ENCODE measurements at places on chromosomes 12 and 14.

DNA sequence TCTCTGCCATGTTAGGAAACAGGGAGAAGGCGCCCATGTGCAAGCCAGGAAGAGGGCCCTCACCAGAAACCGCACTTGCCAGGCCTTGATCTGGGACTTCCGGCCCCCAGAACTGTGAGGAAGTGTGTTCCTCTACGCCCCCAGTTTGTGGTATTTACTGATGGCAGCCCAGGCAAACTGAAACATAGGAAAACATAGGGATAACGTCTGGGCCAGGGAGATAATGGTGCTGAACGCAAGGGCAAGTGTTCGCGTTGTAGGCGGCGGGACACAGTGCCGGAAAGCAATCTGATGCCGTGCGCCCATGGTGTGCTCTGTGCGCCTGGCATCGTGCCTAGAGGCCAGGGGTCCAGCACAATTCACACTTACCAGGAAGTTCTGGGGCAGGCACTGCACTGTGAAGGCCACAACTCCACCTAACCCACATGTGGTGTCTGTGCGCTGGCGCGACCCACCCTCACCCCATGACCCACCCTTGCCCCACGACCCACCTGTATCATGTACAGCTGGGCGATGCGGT is 53.6 kb downstream of the ARL6IP4 start:
- H3K27me3 ChIP-seq: no peaks in the 10 kb centered on the region
- no peak overlapping the region for H3K27ac ChIP-seq
- H3K4me1 ChIP-seq: no peaks in the 10 kb centered on the region
- peaks cover 10% of the 10 kb centered on the region for H3K36me3 ChIP-seq

DNA sequence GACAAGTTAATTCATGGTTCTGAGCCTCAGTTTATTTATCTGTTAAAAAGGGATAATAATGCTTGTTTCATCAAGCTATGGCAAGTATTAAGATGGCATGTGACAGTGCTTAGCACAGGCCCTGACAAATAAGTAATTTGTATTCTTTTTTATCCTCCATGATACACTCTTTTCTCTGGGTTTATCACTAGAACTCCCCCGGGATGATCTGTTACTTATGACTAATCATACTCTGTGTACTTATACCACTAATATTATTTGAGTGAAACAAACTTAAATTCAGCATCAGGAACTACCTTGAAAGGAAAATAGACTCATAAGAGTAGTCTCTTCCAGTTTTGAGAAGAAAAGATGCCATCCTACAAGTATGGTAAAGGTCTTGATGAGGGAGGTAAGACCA is 283.8 kb downstream of the PAWR start:
- H3K36me3 ChIP-seq: no peaks in the 10 kb centered on the region
- H3K27me3 ChIP-seq: no peaks in the 10 kb centered on the region
- H3K27ac ChIP-seq: no peak overlapping the region
- H3K4me3 ChIP-seq: no peak overlapping the region

GRCh38 chr12:57444744-57445143 is 10.2 kb downstream of the INHBC start:
- H3K4me3 ChIP-seq: no peak overlapping the region
- no peaks in the 10 kb centered on the region for H3K4me1 ChIP-seq
- H3K36me3 ChIP-seq: no peaks in the 10 kb centered on the region
- H3K27ac ChIP-seq: no peak overlapping the region
- no peaks in the 10 kb centered on the region for H3K27me3 ChIP-seq
- DNase-seq: no peak

- no peaks in the 10 kb centered on the region for H3K4me1 ChIP-seq
- H3K27ac ChIP-seq: no peak overlapping the region
- DNase-seq: no peak
- H3K27me3 ChIP-seq: peaks cover 5% of the 10 kb centered on the region
- H3K36me3 ChIP-seq: no peaks in the 10 kb centered on the region
Measured at GRCh38 chr14:69553252-69553651, 21.4 kb downstream of the CCDC177 start.

GRCh38 chr12:11837216-11837934 is 187.9 kb downstream of the ETV6 start:
- H3K27me3 ChIP-seq: no peaks in the 10 kb centered on the region
- DNase-seq: no peak
- no peak overlapping the region for H3K27ac ChIP-seq

GRCh38 chr12:3604748-3605586 is 114.0 kb downstream of the PRMT8 start:
- H3K36me3 ChIP-seq: peaks cover 5% of the 10 kb centered on the region
- H3K27ac ChIP-seq: no peak overlapping the region
- H3K27me3 ChIP-seq: no peaks in the 10 kb centered on the region
- no peak for DNase-seq

DNA sequence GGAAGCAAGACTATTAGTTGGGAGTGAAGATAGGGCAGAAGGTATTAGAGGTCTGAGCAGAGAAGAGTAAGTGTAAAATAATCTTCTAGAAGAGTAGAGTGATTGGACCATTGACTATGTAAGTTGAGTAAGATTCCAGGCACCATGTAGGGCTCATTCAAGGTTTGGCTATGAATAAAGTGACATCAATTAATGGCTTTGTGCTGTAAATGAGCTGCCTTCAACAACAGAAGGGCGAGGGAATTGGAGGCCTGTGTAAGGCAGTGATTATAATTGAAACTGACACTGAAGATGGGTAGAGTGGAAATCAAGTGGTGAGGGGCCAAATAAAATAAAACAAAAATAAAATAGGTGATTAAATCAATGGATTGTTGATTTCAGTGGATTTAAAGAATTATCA is 26.4 kb downstream of the PTPRQ start:
- H3K27ac ChIP-seq: no peak overlapping the region
- no peaks in the 10 kb centered on the region for H3K36me3 ChIP-seq
- no peaks in the 10 kb centered on the region for H3K4me1 ChIP-seq
- H3K4me3 ChIP-seq: no peak overlapping the region
- H3K27me3 ChIP-seq: no peaks in the 10 kb centered on the region
- DNase-seq: no peak

GRCh38 chr14:104805941-104806624 is 5.2 kb downstream of the ZBTB42 start:
- no peak overlapping the region for H3K27ac ChIP-seq
- H3K27me3 ChIP-seq: no peaks in the 10 kb centered on the region
- no peaks in the 10 kb centered on the region for H3K36me3 ChIP-seq
- DNase-seq: no peak
- no peak overlapping the region for H3K4me3 ChIP-seq
- H3K4me1 ChIP-seq: peaks cover 16% of the 10 kb centered on the region

DNA sequence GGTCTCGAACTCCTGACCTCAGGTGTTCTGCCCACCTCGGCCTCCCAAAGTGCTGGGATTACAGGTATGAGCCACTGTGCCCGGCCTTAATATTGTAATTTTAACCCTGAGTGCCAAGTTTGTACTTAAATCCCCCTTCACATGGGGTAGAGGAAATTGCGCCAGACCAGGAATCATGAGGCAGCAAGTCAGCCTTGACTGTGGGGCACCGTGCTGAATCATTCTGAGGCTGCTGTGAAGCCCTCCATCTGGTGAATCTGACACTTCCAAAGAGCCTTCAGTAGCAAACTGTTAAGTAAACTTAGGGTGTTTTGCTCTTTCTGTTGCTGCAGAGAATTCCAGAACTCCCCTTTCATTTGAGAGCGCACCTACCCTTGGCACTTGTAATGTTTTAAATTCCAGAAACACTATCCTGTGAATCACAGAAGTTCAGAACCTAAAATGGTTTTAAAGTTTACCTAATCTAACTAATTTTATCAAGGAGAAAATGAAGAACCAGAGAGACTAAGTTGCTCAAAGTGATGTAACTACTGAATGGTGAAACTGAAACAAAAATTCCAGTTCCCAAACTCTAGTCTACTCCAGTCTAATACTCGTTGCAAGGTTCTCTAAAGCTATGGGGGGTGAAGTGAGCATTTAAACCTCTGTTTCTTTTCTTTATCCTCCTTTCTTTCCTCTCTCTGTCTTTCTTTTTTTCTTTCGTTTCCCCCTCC is 7.5 kb downstream of the HEBP1 start:
- no peak overlapping the region for H3K4me3 ChIP-seq
- H3K36me3 ChIP-seq: no peaks in the 10 kb centered on the region
- H3K4me1 ChIP-seq: no peaks in the 10 kb centered on the region
- H3K27ac ChIP-seq: no peak overlapping the region
- DNase-seq: no peak
- H3K27me3 ChIP-seq: no peaks in the 10 kb centered on the region

DNA sequence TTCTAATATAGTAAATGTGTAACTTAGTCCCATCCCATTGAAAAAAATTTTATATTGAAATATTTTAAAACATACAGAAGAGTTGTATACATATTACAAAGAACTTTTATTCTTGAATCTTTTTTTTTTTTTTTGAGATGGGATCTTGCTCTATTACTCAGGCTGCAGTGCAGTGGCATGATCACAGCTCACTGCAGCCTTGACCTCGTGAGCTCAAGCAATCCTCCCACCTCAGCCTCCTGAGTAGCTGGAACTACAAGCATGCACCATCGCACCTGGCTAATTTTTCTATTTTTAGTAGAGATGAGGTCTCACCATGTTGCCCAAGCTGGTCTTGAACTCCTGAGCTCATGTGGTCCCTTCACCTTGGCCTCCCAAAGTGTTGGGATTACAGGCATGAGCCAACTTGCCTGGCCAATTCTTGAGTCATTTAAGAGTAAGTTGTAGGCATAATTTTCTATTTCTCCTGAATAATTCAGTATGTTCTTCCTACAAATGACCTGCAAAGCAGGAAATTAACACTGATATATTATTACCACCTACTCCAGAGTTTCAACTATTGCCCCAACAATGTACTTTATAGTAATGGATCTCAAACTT is 153.0 kb upstream of the BMP4 start:
- no peaks in the 10 kb centered on the region for H3K4me1 ChIP-seq
- H3K36me3 ChIP-seq: no peaks in the 10 kb centered on the region
- DNase-seq: no peak
- H3K27ac ChIP-seq: no peak overlapping the region
- no peak overlapping the region for H3K4me3 ChIP-seq
- no peaks in the 10 kb centered on the region for H3K27me3 ChIP-seq

DNA sequence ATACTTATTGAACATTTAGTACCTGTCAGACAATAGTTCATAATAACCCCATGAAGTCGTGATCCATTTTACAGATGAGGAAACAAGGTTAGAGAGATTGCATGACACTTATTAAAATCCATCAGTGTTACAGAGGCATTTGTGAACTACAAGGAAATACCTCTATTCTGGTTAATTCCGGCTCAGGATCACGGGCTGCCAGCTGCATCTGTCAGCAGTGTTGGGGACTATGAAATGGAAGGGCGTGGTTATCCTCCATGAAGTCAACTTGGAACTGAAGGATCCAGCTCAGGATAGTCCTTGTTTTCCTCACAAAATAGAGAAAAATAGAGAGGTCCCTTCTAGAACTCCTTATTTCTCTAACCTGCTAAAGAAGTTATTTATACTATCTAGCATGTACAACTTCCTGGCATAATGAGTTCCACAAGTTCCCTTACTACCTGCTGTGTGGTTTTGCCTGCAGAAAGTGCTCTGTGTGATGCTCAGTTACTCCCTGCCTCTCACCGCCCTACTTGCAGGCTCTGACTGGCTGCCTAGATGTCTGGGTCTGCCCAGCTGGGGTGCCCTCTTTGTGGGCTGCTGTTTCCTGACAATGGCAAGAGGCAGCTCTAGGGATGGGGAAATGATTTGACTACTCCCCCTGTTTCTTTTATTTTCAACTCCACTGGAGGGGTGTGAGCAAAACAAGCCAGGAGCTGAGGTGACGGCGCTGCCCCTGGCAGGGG is 36.8 kb downstream of the PLXNC1 start:
- peaks cover 3% of the 10 kb centered on the region for H3K36me3 ChIP-seq
- no peak for DNase-seq
- H3K4me1 ChIP-seq: no peaks in the 10 kb centered on the region
- H3K27ac ChIP-seq: no peak overlapping the region
- no peaks in the 10 kb centered on the region for H3K27me3 ChIP-seq

- no peak overlapping the region for H3K4me3 ChIP-seq
- H3K4me1 ChIP-seq: no peaks in the 10 kb centered on the region
- no peak for DNase-seq
- H3K27me3 ChIP-seq: no peaks in the 10 kb centered on the region
- H3K36me3 ChIP-seq: no peaks in the 10 kb centered on the region
Measured at GRCh38 chr14:51289169-51289568, 49.1 kb downstream of the TMX1 start.

DNA sequence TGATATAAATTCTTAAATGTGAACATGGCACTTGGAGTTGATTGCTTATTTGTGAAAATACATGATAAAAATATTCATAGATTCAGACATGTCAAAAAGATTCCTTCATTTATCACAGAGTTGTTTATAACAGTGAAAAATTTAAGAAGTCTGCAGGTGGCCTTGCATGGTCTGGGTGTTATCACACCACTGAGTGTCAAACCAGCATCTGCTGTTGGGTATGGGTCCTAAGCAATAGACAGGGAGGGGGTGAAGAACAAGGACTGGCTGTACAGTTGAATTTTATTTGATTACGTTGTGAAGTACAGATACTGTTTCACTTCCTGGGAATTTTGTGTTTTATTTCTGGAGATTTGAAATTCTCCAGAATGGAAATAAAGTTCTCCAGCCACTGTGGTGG is 180.4 kb upstream of the HIF1A start:
- no peak overlapping the region for H3K27ac ChIP-seq

- no peaks in the 10 kb centered on the region for H3K36me3 ChIP-seq
- no peaks in the 10 kb centered on the region for H3K4me1 ChIP-seq
- DNase-seq: no peak
- no peak overlapping the region for H3K27ac ChIP-seq
- H3K4me3 ChIP-seq: no peak overlapping the region
- no peaks in the 10 kb centered on the region for H3K27me3 ChIP-seq
Measured at GRCh38 chr12:65891987-65892481, 67.8 kb downstream of the HMGA2 start.

DNA sequence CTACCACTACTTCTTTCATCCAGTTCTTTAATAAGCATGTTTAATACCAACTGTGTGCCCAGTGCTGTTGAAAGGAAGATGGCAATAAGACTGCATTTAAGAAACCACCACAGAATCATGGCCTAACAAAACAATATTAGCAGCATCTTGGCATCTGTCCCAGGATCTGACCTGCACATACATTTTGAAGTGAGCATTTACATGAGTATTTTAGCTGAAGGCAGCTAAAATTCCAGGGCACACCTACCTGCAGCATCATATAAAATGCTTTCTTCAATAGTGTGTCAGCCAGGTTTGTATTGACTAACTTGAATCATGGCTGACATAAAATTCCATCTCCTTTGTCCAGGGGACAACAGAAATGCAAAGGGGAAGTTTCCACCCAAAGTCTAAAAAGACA is 65.0 kb upstream of the ARHGAP5 start:
- no peaks in the 10 kb centered on the region for H3K27me3 ChIP-seq
- no peaks in the 10 kb centered on the region for H3K36me3 ChIP-seq
- no peaks in the 10 kb centered on the region for H3K4me1 ChIP-seq
- DNase-seq: no peak
